Muscle of arm (tissue), 14 donors: ENCODE measurements at places on chromosomes 16 and 17.

GRCh38 chr16:17459903-17460521 lies 10.7 kb downstream of the XYLT1 start:
- no peak for DNase-seq

DNA sequence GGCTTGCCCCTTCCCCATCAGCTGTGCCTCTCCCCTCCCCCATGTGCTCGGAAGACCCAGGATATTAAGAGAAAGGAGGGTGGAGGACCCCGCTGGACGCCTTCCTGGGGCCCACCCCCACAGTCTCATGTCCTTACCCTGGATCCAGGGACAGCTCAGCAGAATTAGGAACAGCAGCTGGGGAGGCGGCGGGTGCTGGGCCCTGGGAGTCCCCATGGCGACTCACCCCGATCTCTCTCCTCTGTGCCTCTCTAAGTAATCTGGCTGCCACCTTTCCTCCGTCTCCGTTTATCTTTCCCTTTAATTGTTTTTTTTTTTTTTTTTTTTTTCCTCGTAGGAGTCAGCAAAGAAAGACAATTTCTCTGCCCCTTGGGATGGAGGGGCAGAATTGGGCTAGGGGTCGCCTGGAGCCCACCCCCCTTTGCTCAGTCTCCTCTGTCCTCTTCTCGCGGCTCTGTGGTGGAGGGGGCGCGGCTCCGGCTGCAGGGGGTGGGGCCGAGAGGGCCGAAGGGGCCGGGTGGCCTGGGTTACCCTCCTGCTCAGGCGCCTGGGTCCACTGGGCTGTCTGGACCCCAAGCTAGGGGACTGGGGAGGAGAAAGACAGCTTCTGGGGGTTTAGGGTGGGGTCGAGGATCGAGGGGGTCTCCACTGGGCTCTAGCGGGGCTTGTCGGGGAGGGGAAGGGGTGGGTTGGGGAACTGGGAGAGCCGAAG lies 390 bp downstream of the SEZ6L2 start:
- DNase-seq, result no peak

GRCh38 chr17:55533608-55534007 lies 22.4 kb upstream of the SMIM36 start:
- no peak for DNase-seq

DNA sequence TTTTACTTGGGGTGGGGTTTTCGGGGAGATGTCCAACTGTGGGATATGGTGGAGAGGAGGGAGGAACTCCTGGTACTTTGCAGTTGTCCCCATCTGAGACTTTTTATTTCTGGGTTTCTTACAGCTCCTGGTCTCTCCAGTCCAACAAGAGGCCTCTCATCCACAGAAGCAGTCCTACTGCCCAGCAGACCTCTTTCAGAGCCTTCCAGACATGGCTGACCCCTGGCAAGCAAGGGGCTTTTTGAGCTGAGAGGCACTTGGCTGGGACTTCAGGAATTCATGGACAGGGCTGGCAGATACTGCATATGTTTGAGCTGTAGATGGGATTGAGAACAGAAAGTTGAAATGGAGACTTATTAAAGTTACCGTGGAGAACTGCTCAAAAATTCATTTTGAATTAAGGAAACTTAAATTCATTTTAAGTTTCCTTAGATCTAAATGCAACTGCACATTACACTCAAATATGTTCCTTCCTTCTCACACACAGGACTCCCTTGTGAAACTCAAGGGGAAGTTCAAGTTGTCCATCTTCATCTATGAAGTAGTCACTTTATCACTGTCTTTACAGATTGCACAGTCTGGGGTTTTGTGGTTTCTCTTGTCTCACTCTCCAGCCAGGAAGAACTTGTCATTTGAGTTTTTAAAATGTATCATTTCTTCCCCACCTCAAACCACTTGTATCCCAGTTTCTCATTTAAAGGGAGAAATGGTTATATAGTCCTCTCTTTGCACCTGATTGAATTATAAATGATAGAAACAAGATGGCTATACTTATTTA lies 1.1 kb downstream of the LASP1NB start:
- DNase-seq, result no peak

DNA sequence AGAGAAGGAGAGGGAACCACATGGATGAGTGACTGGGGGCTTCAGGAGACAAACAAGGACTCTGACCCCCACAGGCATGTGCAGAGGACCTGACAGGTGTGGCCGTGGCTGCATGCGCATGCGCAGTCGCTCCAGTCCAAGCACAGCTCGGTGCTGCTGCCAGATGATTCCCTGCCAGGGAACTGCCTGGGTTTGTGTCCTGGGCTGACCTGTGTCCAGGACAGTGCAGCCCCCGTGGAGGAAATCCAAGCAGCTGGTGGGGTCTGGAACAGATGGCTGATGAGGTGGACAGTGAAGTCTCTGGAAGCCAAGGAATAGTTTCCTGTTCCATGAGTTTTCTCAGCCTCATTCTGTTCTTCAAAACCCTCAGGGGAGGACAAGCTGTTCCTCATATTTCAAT lies 27.3 kb downstream of the LASP1 start:
- peak; percentile 77 for DNase-seq

DNA sequence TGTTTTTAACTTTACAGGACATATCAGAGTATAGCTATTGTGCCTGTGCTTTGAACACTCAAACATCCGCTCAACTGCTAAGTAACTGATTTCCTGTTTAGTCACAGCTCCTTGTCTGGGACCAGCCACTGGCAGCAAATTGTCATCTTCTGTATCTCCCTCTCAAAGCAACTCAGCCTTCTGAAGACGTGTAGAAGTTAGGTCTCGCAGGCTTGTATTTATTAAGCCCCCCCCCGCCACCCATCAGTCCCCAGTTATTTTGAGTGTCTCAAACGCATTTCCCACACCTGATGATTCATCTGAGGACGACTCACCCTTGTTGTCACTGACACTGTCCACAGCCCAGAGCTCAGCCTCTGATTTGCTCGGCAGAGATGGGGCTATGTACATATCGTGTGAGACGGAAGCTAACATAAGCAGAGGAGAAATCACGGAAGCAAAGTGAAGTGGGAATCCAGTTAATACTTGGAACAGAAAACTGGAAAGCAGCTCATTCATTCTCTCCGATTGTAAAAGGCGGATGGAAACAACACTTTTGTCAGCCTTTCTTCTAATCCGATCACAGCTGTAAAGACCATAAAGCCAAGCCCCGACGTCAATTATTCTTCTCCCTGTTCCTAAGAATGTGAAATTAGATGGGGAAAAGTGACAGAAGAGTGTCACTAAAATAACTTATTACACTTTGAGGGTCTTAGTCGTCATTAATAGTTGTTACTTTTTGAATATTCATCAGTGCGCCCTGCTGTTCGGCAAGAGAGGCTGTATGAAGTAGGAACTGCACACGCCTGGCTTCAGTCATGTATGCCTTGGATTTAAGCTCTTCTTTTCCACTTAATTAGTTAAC lies 64.2 kb downstream of the PITPNC1 start:
- DNase-seq, result no peak

- DNase-seq, result no peak
Measured at GRCh38 chr16:11140867-11141266, 115.1 kb downstream of the SOCS1 start.

DNA sequence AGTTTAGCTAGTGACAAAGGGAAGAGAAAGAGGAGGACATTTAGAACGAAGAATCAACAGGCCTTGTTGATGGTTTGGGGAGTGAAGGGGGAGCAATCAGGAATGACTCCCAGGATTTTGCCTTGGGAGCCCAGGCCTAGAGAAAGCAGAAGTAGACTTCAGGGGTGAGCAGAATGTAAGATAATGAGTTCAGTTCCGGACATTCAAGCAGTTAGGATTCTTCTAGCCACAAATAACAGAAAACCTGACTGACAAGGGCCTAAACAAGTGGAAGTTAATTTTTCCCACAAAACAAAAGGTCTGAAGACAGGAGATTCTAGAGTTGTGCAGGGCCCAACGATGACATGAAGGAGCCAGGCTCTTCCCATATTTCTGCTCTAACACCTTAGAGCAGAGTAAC lies 45.9 kb downstream of the SKAP1 start:
- DNase-seq, result no peak

DNA sequence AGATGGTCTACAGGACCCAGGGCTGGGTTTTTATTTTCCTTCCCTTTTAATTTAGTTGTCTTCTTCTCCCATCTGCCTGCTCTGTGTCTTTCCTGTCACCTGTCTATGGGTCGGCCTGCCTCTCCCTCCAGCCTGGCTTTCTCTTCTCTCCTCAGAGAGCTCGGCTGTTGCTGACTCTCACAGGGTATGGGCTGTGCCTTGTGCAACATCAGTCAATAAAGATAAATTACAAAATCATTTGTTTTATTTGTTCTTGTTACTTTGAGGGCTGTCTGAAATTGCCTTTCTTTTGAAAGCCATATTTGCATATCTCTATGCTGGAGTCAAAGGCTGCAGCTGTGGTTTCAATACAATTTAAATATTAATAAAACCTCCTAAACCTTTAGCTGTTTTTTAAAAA lies 15.6 kb downstream of the RND2 start:
- DNase-seq, result no peak

GRCh38 chr17:4582691-4583090 lies 1.6 kb upstream of the SMTNL2 start:
- no peak for DNase-seq

DNA sequence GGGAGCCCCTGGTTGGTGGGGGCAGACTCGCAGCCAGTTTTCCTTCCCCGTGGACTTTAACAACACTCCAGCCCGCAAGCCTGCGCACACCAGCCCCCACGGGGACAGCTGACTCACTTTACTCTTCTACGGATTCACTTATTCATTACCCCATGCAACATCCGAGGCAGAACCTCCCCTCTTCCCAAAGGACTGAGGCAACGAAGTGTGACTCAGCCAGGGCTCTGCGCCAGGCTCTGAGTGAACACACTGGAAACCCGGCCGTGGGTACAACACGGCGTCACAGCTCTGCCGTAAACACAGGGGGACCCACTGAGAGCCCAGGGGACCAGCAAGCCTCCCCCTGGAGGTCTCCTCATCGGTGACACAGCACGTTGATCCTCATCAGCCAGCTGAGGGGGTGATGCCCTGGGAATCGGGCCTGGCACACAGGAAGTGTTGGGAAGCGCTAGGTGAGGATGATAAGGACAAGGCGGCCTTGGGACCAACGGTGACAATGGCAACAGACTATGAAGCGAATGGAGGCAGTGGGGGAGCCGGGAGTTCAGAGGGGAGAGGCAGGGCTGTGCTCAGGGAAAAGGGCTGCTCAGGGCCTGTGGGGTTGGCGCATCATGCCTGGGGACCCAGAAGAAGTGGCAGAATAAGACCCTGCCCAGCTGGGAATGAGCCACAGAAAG lies 14.6 kb downstream of the COTL1 start:
- no peak for DNase-seq

DNA sequence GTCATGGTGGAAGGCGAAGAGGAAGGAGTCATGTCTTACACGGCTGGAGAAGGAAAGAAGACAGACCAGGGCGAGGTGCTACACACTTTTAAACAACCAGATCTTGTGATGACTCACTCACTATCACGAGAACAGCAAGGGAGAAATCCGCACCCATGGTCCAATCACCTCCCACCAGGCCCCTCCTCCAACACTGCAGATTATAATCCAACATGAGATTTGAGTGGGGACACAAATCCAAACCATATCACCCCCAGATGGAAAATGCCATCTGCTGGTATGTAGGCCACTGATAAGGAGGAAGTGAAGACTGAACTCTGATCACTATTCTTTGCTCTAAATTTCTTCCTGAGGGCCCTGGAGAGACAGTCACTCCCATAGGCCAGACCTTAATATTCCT lies 7.5 kb upstream of the ITGAX start:
- DNase-seq, result no peak

GRCh38 chr17:68195667-68196393 lies 52.0 kb upstream of the AMZ2 start:
- no peak for DNase-seq

GRCh38 chr17:574061-574460 lies 140.6 kb downstream of the VPS53 start:
- peak; percentile 91 for DNase-seq

DNA sequence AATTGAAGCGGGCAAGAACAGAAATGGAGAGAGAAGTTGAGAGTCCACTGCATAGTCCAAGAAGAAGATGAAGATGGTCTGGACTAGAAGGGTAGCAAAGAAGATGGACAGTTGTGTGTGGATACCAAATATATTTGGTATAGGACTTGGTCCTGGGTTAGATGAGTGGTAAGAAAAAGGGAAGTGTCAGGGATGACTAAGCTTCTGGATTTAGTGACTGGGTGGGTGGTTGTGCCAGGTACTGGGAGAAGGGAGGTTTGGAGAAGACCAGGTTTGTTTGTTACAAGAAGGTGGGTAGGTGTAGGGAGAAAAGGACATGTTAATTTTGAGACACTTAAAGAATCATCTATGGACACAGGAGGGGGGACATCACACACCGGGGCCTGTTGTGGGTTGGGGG lies 5.4 kb downstream of the VMP1 start:
- no peak for DNase-seq

- no peak for DNase-seq
Measured at GRCh38 chr16:30747331-30747730, 894 bp upstream of the PHKG2 start.

GRCh38 chr16:29139261-29139802 lies 154.5 kb downstream of the LAT start:
- DNase-seq, result no peak

DNA sequence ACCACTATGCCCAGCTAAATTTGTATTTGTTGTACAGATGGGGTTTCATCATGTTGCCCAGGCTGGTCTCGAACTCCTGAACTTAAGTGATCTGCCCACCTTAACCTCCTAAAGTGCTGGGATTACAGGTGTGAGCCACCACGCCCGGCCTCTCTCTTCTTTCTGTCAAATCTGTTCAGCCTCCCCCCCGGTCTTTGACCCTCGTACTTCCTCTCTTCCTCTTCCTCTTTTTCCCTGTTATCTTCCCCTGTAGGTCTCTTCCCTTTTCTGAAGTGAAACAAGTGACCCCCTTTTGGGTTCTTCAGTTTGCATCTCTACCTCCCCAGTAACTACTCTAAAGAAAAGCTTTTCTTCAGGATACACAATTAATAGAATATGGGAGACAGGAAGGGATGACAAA lies 31.7 kb upstream of the DHX40 start:
- no peak for DNase-seq

DNA sequence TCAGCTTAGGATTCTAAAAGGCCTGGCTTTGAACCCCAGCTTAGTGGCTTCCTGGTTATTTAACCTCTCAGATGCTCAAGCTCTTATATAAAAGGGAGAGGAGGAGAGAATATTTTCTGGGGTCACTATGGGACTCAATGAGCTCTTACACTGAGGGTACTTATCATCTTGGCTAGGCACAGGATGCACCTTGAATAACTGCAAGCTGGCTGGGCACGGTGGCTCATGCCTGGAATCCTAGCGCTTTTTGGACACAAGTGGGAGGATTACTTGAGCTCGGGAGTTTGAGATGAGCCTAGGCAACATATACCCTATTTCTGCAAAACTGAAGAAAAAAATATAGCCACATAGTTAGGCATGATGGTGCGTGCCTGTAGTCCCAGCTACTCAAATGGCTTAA lies 665.3 kb upstream of the RBFOX1 start:
- no peak for DNase-seq

DNA sequence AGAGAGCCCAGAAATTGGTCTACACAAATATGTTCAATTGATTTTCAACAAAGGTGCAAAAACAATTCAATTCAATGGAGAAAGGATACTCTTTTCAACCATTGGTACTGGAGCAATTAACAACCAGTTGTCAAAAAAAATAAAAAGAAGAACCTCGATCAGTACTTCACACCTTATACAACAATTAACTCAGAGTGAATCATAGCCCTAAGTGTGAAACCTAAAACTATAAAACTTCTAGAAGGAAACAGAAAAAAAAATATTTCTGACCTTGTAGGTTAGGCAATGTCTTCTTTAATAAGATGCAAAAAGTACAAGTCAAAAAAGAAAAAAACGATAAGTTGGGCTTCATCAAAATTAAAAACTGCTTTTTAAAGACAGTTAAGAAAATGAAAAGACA lies 56.1 kb upstream of the CHMP6 start:
- DNase-seq, result no peak

GRCh38 chr17:51120357-51120738 lies 320 bp downstream of the SPAG9 start:
- DNase-seq, result peak; percentile 61
